ENCODE measurements at places on chromosomes 5 and 9.

GRCh38 chr5:83322273-83322924 lies 149.1 kb upstream of the VCAN start:
- DNase-seq = no peak

DNA sequence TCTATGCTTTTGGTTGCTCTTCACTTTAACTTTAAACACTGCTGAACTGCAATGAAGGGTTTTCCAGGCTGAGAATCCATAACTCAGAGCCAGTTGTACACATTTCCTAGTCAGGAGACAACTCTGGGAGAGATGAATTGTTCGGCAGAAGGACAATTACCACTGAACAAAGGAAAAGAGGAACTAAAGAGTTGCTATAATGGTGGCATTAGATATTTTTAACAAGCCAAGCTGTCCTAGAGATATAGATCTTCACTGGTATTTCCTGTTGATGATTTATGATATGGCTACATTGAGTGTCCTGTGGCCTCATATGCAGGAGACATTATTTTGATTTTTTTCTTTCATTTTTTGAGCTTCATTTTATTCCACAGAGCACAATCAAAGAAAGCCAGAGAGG lies 219.1 kb upstream of the PCSK5 start:
- no peak for DNase-seq

GRCh38 chr9:8186560-8186959 lies 387.0 kb upstream of the DMAC1 start:
- DNase-seq = no peak

DNA sequence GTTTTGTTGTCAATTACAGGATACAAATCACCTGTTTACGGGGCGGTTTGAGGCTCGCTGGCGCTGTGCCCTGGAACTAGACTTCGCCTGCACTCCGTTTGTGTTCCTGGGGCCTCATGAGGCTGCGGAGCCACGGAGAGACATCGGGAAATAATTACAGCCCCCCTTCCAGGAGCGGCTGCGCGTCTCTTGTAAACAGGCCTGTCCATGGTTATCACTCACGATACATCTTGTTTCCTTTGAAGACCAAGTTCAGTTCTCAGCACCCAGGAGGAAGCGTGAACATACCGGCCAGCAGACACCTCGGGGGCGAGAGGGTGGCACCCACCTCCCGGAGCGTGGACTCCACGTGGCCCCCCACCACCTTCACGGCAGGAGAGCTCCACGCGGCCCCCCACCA lies 297.1 kb upstream of the IRX4 start:
- no peak for DNase-seq

- DNase-seq = no peak
These were observed 76.8 kb downstream of the TRIO start for GRCh38 chr5:14219800-14220512.

- no peak for DNase-seq
These were observed 61.8 kb downstream of the DRD1 start for GRCh38 chr5:175382171-175382570.

DNA sequence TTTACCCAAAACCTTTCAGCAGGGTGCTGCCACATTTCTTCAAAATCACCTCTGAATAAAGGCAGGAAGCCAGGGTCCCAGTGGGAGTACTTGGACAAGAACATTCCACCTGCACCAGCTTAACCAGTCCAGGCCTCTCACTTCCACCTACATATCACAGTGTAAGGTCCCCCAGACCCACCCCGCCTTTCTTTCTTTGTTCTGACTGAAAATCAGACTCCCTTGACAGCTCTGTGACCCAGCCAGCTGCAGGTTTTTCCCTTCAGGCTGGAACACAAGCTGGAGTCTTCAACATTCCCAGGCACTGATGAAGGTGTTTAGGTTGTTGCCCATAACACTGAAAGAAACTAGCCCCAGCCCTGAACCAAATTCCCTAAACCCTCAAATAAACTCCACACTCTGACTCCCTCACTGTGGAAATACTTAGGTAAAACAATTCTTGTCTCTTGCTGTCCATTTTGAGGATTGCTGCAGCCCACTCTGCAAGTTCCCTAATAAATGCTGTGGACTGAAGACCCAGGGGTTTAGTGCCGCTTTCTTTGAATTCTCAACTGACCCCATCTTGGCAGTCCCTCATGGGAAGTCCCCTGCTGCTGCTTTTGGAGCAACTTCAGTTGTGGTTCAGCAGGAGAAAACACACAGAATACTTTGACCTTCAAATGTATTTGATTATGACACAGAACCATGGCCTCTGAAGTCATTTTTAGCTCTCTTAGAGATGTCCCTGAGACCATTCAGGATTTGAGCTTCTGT lies 24.8 kb downstream of the P4HA2 start:
- no peak for DNase-seq

DNA sequence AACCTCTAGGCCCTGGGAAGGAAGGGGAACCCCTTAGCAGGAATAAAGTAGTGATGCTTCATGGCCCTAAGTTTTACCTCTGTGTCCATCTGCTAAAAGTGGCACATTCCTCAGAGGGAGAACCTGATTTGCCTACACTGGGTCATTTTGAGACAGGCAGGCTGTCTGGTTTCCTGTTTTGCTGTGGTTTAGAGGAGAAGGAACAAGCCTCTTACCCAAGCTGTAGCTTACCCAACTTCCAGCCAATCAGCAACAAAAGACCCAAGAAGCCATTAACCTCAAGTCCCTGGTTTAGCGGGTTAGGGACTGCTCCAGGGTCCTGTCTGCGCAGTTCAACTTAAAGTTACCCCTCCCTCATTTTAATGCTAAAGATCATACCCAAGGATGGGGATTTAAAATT lies 411.0 kb downstream of the MAT2B start:
- DNase-seq = peak; percentile 6

- DNase-seq = no peak
These were observed 14.6 kb downstream of the MRPL36 start for GRCh38 chr5:1785062-1785461.

GRCh38 chr9:88339317-88339716 lies 48.9 kb upstream of the SPIN1 start:
- no peak for DNase-seq

DNA sequence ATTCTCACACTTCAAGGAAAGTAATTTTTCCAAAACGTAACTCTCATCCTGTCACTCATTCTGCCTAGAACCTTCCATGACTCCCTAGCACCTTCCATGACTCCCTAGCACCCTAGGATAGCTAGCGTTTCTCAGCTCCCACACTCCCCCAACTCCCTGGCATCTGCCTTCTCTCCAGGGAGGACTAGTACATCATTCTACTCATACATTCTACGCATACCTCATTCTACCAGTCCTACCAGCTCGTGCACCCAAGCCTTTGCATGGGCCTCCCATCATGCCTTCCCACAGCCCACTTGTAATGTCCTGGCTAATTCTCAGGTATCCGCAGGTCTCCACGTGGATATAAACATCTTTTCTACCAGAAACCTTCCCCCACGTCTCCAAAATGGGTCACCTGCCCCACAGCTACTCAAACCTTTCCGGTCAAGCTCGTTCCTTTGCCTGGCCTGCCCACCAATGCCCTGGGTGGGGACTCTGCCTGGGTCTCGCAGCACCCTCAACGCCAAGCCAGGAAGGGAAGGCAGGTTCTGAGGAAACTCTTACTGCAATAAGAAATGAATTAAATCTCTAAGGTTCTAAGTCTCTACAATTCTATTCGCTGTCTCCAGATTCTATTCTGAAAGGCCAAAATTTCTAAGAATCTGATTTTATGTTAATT lies 930 bp downstream of the ANKS6 start:
- DNase-seq = no peak

GRCh38 chr9:13139641-13140171 lies 139.8 kb downstream of the MPDZ start:
- DNase-seq = no peak

- DNase-seq = peak; percentile 58
These were observed 12.9 kb downstream of the TCF7 start for GRCh38 chr5:134127376-134127861.

- no peak for DNase-seq
These were observed 391.8 kb downstream of the ARHGEF28 start for GRCh38 chr5:74017786-74018211.

DNA sequence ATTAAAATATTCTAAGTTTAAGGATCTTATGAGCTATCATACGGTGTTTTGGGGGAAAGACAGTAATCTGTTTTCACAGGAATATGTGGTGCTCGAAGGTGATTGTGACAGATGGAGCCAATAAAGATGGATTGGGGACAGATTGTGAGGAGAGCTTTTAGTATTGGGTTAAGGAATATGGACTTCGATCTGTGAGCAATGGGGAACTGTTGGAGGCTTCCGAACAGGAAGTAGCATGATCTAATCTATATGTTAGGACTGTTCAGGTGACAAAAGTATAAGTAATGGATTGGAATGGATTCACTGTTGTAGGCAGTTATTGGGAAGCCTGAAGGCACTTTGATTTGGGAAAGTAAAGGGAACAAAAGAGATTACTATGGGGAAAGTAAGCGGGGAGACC lies 7.4 kb upstream of the ELL2 start:
- DNase-seq = no peak

- no peak for DNase-seq
These were observed 139.6 kb downstream of the ROR2 start for GRCh38 chr9:91810286-91810905.

DNA sequence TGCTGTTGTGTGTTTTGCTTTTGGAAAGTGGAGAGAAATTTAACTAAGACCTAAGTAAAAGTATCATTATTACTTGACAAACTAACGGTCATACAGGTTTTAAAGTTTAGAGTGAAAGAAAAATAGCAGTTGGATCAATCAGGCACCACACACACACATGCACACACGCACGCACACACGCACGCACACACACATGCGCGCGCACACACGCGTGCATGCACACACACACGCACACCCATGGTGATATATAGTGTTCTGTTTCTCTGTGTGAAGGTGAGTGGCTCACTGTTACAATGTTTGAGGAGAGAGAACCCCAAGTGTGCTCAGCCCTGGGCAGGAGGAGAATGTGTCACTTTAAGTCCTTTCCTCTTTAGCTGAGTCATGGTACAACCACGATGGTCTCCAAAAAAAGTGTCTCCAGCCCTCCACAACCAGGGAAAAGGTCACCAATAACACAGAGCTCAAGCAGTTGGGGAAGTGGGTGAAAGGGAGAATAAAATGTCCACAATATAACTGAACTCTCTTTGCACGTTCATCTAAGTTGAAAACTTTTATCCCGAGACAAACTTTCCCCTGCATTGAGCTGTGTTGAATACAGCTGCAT lies 3.2 kb downstream of the ZNF366 start:
- DNase-seq = no peak

GRCh38 chr9:132412089-132412488 lies 2.1 kb downstream of the CFAP77 start:
- DNase-seq = peak; percentile 12

DNA sequence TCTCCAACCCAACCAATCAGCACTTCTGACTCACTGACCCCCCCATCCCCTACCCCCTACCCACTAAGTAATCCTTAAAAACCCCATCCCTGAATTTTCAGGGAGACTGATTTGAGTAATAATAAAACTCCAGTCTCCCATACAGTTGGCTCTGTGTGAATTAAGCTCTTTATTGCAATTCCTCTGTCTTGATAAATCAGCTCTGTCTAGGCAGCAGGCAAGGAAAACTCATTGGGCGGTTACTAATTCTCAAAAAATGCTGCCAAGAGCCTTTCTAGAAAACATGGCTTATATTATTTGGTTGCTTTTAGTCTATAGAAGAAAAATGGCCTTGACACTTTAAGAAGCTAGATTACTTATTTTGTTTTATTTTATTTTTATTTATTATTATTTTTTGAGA lies 131.7 kb downstream of the SUSD1 start:
- DNase-seq = no peak

DNA sequence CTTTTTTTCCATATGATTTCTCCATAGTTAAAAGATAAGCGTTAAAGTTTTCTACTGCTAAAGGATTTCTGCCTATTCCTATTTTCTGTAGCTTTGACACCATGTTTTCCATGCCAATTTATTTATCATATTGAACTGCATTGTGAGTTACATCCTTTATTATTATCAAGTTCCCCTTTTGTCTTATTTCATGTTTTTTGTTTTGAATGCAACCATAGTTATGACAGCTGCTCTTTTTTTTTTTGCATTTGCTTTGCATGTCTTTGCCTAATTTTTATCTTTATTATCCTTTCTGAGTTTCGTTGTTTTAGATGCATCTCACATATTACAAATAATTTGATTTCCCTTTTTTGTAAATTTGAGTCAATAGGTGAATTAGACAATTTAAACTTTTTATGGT lies 161.5 kb downstream of the DEPDC1B start:
- DNase-seq = no peak

- DNase-seq = no peak
These were observed 50.9 kb downstream of the VCAN start for GRCh38 chr5:83522446-83522845.

DNA sequence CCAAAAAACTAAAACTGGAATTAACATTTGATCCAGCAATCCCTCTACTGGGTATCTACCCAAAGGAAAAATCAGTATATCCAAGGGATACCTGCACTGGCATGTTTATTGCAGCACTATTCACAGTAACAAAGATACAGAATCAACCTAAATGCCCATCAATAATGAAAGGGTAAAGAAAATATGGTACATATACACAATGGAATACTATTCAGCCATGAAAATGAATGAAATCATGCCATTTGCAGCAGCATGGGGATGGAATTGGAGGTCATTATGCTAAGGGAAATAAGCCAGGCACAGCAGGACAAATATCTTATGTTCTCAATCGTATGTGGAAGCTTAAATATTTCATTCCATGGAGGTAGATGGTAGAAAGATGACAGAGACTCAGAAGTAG lies 9.7 kb downstream of the VLDLR start:
- DNase-seq = no peak

GRCh38 chr5:115435065-115435777 lies 109.4 kb downstream of the FEM1C start:
- no peak for DNase-seq

GRCh38 chr5:35202319-35203111 lies 27.8 kb downstream of the PRLR start:
- DNase-seq = peak; percentile 15

GRCh38 chr9:124457079-124457886 lies 7.0 kb downstream of the ADGRD2 start:
- DNase-seq = no peak

DNA sequence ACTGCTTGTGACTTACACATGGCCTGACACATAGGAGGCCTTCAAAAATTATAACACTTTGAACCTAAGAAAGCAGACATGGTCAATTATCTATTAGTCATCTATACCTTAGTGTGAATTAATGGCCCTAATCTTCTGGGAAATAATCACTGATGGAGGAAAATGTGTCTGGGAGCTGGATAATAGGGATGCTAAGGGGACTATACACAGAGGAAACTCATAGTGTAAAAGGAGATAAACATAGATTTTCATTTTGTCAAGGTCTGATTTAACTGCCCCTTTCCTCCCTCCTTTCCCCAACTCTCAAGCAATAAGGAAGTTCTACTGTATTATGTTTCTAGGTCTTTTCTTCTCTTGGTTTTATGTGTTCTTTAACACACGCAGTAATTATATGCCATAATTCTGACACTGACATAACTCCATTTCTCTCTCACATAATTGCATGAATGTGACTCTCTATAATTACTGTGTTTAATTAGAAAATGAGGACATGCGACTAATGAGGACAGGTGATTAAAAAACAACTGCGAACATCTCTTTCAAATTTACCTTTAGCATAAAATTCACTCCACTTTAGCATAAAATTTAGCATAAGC lies 18.7 kb upstream of the PRELID2 start:
- no peak for DNase-seq

GRCh38 chr9:87513161-87513560 lies 15.5 kb downstream of the DAPK1 start:
- no peak for DNase-seq

GRCh38 chr9:121902461-121903135 lies 190.5 kb downstream of the TTLL11 start:
- DNase-seq = no peak
